ENCODE measurements at places on chromosomes 1 and 21. TPM values are rescaled to one million over a fixed set of nuclear protein-coding genes. Genes with fewer than 3 reads are reported as not detected.

Gene DAP3
- polyA plus RNA-seq, result 62.9 TPM

Gene OR10J5
- polyA plus RNA-seq, result not detected

GRCh38 chr1:58084266-58084665 lies 462.3 kb downstream of the OMA1 start:
- no peak for DNase-seq

- DNase-seq, result no peak
Observed at GRCh38 chr1:32886828-32887414, 630 bp downstream of the HPCA start.

GRCh38 chr1:167221738-167222610 lies 1.3 kb downstream of the POU2F1 start:
- DNase-seq, result peak; percentile 61

Gene ABCA4
- polyA plus RNA-seq, result not detected

- no peak for DNase-seq
Observed at GRCh38 chr1:8822373-8823294, 5.2 kb upstream of the RERE start.

DNA sequence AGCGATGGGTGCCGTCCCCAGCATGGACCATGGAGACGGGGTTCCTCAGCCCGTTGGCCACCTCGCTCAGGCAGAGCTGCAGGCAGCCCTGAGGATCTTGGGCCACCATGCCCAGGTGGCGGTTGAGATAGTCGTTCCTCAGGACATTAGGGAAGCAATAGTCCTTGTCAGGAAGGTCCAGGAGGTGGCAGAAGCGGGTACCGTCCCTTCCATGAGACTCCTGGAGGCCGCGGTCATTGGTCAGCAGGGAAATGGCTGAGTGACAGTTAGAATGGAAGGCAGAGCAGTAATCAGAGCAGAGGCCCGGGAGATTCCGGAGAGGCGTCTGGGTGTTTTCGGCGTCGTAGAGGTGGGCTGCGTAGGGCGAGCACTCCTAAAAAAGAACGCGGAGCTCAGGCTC lies 4.1 kb downstream of the HHIPL2 start:
- DNase-seq, result no peak

GRCh38 chr1:167983797-167984420 lies 47.0 kb upstream of the MPC2 start:
- DNase-seq, result no peak

DNA sequence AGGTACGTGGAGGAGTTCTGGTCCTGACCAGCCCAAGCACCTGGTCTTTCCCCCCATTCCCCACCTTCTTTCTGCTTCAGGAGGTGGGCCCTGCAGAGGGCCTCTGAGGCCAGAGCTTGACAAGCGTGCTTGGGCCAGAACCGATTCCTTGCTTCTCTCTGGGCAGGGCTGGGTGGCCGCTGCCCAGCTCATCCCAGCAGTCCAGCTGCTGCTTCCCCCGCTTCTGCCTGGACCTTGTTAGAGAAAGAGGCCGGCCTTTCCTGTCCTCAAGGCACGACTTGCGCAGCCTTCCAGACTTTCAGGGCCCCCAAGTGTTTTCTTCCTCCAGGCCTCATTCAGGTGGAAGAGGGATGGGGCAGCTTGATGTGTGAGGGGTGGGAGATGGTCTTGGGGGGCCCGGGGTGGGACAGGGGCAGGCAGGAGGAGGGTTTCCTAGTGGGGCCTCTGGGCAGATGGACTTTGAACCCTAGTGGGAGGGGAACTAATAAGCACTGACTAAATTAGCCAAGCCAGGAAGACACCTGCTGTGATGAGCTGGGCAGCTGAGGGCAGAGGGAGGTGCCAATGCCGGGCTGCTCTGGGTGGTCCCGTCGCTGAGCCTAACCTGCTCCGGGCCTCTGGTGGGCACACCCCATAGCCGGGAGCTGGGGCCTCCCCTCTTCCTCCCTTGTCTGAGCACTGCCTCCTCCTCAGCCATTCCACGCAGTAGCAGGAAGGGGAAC lies 36.5 kb downstream of the ARHGEF10L start:
- DNase-seq, result no peak

Gene PLA2G2C
- polyA plus RNA-seq, result 0.07 TPM

DNA sequence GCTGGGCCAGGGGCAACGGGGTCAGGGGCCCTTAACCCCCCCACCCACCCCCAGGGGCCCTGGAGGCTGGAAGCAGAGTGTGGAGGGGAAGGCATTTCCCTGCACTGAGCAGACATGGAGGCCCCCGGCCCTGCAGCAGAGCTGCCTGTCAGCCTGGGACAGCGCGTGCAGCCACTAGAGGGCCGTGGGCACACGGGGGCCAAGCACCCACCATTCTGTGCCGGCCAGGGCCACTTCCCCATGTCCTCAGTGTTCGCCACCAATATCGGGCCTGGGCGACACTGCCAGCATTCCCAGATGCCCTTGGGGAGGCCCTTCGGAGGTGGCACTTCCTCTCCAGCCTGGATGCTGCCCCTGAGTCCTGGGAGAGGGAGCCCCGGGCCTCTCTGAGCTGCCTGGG lies 23.2 kb upstream of the ARHGEF16 start:
- no peak for DNase-seq

GRCh38 chr1:204828352-204828850 lies 42.3 kb upstream of the NFASC start:
- DNase-seq, result no peak

DNA sequence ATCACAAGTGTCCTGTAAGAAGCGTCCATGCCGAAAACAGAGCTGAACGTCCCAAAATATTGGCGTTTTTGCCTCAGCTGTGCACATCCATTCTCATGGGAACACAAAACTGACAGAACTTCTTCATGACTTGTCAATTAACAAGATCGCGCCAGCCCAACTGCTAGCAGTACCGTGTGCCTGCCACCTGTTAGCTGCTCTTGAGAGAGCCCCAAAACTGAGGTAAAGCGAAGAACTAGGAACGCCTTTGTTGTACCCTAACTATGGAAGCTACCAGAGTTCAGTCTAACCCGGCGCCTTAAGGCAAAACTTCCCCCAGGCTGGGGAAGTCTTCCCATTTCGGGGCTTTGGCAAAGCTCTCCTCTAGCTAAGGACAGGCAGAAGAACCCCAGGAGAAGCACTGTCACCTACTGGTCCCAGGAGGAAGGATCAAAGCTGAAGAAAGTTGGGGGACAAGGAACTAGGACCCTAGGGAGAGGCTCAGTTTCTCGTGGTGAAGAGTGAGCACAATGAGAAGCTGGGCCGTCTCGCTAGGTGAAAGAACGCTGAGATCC lies 719 bp downstream of the EYA3 start:
- DNase-seq, result peak; percentile 33

DNA sequence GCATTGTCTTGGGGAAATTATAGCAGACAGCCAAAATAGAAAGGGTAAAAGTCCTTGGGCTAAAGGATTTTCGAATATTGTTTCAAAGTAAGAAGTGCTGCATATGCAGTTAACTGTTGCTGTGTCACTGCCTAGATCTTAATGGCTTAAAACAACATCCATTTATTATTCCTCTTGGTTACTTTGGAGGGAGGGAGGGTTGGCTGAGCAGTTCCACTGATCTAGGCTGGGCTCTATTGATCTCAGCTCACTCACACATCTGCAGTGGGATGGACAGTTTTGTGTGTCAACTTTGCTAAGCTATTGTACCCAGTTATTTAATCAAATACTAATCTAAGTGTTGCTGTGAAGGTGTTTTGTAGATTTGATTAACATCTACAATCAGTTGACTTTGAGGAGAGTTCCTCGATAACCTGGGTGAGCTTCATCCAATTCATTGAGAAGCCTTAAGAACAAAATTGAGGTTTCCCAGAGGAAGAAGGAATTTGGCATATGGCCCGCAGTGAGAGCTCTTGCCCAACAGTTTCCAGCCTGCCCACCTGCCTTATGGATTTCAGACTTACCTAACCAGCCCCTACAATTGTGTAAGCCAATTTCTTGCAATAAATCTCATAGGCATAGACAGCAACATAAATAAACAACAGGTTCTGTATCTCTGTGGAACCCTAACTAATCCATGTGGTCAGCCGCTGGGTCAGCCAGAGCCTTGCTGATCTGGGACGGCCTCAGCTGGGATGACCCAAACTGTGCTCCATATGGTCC lies 187.3 kb downstream of the AK5 start:
- no peak for DNase-seq

DNA sequence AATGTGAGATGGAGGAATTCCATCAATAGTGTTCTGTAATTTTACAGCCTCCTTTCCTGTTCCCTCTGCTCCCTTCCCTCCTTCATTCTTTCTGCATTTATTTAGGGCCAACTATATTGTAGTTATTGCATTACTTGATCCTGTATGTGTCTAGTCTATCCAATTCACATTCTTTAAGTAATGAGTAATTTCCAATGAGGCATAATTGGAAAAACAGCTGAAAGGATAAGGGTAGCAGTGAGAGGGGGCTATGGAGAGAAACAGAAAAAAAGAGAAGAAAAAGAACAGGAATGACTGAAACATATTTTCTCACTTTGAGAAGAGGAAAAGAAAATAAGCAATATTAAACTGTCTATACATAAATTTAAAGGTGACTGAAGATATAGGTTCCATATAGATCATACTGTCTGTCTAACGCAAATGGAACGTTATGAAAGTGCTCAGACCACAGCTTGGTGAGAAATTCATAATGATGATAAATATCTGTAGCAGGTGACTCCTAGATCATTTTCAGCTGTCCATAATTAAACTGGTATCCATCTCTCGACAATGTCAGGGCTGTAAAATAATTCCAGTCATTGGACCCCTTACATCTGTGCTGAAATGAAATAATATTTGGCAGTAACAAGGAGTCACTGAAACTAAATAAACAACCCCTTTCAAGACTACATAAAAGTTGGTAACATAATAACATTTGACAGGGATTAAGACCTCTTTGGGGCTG lies 61.8 kb downstream of the SPAG17 start:
- DNase-seq, result no peak

DNA sequence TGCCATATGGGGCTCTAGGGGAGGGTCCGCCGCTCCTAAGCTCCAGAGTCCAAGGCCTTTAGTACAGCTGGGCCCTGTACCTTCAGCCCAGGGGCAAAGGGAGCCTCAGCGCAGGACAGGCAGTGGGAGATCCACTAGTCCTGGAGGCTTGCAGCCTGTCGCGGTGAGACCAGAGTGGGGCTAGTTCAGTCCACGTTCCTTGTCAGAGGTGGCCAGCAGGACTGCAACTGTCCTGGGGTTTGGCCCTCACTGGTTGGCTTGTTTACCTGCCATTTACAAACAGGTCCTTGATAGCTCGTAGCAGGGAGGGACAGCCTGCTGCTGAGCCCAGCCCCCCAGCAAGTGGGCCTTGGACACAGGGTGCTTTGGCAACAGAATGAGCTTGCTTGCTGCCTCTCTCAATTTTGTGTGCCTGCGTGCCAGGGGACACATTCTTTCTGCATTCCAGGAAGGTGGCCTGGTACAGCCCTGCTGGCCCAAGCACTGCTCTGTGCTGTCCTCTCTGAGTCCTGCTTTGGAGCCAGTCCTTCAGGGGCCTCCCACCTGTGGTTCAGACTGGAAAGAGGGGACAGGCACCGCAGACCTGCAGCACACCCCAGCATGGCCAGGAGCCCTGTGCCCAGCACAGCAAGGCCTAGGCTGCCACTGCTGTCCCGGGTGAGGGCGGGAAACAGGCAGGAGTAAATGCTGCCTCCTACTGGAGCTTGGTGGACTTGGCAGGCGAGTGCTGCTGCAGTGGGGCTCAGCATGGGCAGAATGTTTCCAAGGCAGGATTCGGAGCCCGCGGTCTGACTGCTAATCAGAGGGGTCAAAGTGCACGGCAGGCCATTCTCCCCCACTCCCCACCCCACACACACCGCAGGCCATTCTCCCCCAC lies 15.2 kb downstream of the H6PD start:
- DNase-seq, result no peak

DNA sequence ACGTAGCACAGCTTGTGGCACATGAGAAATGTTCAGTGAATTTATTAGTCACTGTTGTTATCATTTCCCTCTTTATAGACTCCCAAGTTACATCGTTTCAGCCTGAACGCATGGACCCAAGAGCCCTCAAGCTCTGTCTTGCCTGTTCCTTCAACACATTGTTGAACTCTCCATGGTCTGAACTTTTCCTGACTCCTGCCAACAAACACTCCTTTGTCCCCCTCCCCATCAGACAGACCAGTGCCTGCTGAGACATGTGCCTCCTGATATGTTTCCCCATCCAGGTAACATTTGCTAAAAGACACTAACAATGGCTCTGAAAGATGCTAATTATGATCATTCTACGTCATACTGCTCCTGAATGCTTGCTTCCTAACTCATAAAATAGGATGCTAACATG lies 108.7 kb upstream of the NFIA start:
- DNase-seq, result no peak

Gene ARMH1
- 232 TPM for polyA plus RNA-seq

GRCh38 chr1:235945775-235946570 lies 79.3 kb upstream of the LYST start:
- DNase-seq, result peak; percentile 99

GRCh38 chr1:109397581-109398342 lies at the start of gene SORT1:
Gene SORT1, minus strand, starts transcription at chr1:109397918. Its CDS starts 26 bp downstream, at chr1:109397892.
- peak; percentile 35 for DNase-seq

GRCh38 chr1:155011004-155011416 lies 8.4 kb downstream of the ZBTB7B start:
- no peak for DNase-seq

- DNase-seq, result no peak
Observed at GRCh38 chr1:202056644-202057334, 46.4 kb downstream of the ELF3 start.

Gene PRMT6
- polyA plus RNA-seq, result 1.5 TPM

- DNase-seq, result no peak
Observed at GRCh38 chr1:234928642-234929041, 200.0 kb downstream of the TOMM20 start.

DNA sequence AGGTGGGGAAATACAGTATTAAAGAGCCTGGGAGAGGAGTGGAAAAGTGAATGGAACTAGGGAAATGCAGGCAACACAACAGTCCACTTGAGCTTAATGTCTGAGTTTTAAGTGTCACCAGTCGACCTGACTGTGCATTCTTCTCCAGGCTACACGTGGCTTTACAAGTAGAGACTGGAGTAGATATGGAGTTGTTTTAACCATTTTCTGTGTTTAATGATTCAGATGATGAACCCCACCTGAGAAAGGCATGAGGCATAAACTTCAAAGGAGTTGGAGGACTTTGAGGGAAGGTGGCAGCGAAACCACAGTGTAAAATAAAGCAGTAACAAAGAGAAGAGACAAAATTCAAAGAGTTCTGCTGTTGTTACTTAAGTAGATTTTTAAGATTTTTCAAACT lies 12.6 kb downstream of the FUBP1 start:
- no peak for DNase-seq

Gene AADACL3
- polyA plus RNA-seq, result not detected

- no peak for DNase-seq
Observed at GRCh38 chr1:1053682-1054081, 20.4 kb downstream of the RNF223 start.

Measured in CD14-positive monocyte (primary cell).